AG20443 (cell line): ENCODE measurements at places on chromosomes 1 and 21.
A peak's percentile ranks its signal among the peaks of the same experiment; 100 is the strongest.

DNA sequence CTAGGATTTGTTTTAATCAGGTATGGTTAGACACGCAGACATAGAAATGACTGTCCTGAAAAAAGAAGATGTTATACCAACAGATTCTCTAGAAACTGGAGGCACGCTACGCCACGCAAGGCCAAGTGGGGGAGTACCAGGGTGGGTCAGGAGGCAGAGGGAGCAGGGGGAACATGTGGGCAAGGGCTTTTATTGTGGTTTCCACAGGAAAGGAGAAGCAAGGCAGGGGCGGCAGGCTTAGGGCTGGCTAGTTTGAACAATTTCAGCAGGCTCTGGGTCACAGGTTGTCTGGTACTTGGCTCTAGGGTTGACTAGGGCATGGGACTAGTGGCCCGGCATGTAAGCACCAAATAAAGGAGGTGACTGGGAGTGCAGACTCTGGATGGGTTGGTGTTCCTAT lies 7.2 kb downstream of the MTARC2 start:
- DNase-seq = no peak

DNA sequence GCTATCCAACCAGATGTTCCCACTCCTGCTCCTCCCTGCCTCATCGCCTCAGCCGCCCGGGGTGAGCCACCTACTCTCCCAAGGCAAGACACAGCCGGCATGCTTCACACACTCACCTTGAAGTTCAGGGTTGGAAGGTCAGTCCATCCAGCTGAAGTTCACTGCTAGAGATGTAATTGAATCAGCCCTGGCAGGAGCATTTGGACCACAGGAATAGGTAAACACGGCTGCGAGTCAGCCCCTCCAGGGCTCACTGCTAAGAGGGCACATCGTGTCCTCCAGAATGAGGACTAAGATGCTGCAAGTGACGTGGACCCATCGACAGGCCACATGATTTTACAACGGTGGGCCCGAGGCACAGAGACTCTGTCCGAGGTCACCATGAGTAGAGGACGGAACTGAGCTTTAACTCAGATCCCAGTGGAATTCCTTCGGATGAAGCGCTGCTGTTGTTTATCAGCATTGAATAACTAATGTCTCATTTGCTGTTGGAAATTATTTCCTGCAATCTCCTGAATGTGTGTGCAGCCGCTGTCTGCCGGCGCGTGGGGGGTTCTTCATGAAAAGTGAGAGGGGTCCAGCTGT lies 41.9 kb downstream of the RSPH1 start:
- no peak for DNase-seq

- no peak for DNase-seq
Observed at GRCh38 chr1:71881611-71882010, 400.7 kb downstream of the NEGR1 start.

DNA sequence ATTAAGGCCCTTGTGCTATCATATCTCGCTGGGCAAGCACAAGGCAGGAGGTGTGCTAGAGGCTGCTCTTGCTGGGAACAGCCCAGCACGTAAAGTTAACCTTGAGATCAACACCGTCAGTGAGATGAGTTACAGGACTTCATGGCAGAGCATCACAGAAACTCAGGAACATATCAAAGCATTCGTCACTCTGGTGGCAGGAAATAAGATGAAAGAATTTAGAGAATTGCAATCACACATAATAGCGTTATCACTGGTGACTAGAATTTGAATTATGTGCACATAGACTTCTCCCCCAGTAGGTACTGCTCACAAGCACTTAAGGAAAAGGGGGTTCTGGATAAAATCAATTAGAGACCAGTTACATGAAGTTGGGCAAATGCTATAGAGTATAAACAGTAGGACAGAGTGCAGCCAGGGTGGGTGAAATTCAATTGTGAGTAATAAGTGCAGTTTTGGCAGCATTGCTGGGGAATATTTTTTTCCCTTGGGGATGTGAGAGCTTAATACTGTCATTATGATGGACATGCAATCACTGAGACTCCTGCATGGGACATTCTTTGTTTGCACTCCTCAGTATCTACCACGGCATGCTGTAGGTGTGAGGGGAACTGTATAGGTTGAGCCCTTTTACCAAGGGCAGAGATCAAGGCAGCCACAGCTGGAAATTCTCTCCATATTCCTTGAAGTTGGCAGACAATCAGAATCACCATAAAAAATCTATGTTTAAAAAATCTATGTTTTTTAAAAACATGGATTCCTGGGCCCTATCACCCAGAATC lies 44.2 kb upstream of the ARHGAP29 start:
- no peak for DNase-seq

- peak; percentile 70 for DNase-seq
Observed at GRCh38 chr1:200150721-200151120, 123.2 kb downstream of the NR5A2 start.

DNA sequence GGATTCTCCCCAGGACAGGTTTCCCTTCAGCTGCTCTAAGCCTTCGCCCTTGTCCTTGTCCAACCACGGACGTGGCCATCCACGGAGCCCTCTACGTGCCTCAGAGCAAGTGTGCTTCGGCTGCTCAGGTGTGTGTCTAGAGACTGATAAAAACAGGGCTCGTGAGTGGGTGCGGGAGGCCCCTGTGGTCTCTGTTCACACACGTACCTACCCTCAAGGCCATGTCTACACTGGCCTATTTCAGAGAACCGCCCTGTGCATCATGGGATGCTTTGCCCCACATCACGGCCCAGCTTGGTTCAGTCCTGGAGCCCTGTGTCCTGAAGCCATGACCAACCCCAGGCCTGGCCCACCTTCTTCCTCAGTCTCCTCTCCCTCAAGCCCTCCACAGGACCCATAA lies 24.6 kb upstream of the RUNX3 start:
- DNase-seq = no peak

- peak; percentile 47 for DNase-seq
Observed at GRCh38 chr21:16563795-16564194, 834.0 kb downstream of the USP25 start.

- no peak for DNase-seq
Observed at GRCh38 chr1:33428661-33429060, 2.2 kb downstream of the PHC2 start.

DNA sequence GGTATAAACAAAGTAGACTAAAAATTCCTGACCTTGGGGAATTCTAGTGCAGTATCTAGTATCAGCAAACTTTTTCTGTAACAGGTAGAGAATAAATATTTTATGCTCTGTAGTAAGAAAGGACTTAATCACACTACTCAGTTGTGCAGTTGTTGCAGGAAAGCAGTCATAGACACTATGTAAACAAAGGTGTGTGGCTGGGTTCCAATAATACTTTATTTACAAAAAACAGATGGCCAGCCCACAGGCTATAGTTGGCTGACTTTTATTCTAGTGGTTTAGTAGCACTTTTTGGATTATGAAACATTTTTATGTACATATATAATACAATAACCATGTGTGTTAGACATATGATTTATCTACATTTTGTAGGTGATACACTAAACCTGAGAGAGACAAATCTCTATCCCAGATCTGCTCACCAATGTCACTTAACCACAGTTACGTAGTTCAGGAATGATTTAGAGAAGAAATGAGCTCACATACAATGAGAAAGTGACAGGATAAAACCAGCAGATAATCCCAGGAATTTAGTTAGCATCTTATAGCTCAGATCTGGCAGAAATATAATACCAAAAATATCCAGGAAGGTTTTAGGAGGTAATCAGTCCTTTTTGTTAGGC lies 56.1 kb downstream of the MIER1 start:
- DNase-seq = no peak

DNA sequence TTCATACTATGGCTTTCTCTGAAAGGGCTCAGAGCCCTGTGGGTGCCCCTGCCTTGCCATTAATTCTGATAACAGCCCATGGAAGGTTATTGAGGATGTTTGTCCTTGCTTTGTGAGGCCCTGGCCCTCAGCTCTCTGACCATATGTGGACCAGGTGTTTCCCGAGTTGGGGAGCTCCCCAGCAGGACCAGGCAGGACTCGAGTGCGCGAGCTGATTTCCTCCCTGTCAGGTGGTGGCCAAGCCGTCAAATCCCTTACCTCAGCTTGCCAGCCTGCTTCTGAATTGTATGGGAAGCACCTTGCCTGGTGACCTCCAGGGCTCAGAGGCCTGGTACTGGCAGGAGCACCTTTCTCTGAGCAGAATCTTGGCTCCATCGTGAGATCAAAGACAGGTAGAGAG lies 17.9 kb upstream of the SDE2 start:
- DNase-seq = no peak

- no peak for DNase-seq
Observed at GRCh38 chr1:67261680-67262079, 46.0 kb upstream of the IL12RB2 start.

DNA sequence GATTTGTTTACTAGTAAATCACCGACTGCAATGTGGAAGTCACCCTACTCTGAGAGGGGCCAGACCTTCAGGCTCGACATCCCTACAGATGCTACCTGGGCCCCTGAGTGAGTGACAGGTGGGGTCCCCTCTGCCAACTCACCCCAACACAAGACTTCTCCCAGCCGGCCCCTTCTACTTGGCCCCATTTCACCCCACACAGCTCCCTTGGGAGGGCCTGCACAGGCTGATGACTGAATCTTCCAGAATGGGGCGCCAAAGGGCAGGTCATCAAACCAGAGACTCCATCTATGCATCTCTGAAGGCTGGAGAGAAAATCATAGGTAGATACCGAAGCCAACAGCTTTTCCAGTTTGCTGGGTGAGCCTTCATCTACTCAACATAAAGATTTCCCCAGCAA lies 9.4 kb upstream of the S100A8 start:
- DNase-seq = peak; percentile 12

DNA sequence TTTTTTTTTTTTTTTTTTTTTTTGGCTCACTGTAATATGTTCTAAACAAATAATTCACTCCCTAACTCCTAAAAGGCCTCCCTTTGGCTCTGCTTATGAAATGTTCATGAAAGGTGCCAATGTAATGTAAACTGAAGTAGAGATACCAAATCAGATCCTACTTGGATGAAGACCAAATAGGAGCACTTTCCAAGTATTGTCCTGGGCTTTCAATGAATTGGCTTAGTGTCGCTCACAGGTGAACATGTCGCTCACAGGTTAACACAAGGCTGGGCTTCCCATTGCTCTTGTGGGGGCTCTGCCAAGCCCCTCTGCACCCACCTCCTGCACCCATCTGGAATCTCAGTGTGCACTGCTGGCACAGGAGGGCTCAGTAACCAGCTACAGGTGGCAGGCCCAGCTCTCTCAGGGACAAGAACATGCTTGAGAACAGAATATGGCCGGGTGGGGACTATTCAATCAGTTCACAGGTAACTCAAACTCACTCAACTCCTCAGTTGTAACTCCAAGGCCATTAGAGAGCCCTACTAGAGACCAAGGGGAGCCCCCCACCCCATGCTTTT lies 10.6 kb upstream of the CD58 start:
- DNase-seq = no peak
